ENCODE measurements at places on chromosomes 2 and 18.
A peak's percentile ranks its signal among the peaks of the same experiment; 100 is the strongest.

- no peak for DNase-seq
These were observed 93.3 kb downstream of the RNF144A start for GRCh38 chr2:7010391-7011054.

GRCh38 chr18:41982942-41983660, 28.1 kb downstream of the PIK3C3 start:
- DNase-seq, result no peak

GRCh38 chr2:70496819-70497218, 56.8 kb downstream of the TGFA start:
- no peak for DNase-seq

DNA sequence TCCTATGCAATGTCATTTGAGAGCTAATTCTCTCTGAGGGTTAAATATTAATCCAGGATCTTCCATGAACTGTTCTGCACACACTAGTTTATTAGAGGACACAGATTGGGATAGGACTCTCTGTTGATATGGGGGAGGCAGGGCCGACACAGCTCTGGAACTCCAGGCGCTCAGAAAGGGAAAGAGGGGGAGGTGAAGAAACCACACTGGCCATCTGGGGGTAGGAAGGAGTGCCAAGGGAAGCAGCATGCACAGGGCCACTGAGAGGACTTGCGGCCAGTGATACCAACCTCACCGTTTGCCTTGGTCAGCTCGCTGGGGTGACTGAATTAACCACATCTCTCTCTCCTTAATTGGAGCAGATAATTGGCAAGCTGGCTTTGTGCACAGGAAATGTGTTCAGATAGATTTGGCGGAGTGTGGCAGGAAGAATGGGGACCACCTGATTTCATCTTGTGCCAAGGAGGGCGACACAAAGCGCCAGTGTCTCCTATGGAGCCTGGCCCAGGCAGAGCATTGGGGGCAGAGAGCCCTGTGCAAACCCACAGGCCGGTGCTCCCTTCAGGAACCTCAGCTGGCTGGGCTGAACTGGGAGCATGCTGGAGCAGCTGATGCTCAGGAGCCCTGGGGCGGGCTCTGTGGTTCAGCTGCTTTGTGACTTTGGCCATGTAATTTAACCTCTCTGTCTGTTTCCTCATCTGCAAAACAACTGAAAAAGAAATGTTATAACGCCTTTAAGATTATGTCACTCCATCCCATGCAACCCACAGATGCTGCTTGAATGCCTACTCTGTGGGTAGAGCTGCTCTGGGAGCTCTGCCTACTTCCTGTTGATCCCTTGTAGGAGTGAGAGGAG, 114.7 kb upstream of the STON1 start:
- peak; percentile 92 for DNase-seq

DNA sequence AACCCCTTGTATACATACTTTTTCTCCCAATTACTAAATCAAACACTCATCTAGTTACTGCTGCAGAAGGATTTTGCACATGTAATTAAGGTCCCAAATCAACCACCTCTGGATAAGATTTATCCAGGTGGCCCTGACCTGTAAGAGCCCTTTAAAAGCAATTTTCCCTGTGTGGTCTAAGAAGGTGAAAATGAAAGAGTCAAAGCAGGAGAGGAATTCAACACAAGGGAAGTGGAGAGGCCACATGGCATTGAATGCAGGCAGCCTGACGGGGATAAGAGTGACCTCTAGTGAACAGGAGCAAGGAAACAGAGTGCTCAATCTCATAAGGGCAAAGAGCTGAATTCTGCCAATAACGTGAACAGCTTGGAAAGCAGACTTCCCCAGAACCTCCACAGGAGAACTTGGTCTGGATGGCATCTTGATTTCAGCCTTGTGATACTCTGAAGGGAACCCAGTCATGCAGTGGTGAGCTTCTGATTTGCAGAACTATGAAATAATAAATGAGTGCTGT, 27.2 kb downstream of the PPP3R1 start:
- peak; percentile 27 for DNase-seq

GRCh38 chr2:160278879-160279177, 78.8 kb upstream of the ITGB6 start:
- no peak for DNase-seq

DNA sequence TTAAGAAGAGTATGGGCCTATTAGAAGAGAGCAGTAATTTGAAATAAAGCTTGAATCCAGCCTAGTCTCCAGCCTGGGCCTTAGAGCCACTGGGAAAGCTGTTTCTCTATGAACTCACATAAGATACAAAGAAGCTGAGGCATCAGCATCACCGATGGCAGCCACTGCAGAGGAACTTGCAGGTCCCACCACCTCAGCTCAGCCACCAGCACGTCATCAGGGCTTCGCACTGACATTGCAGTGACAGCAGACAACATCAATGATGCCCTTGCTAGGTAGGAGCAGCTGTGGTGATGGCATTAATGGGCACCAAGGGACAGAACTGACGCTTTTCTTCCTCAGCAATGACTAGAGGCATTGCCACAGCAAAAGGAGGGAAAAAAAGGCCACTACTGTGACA, 67.7 kb upstream of the CDC42EP3 start:
- DNase-seq, result no peak

- no peak for DNase-seq
These were observed 1889.7 kb upstream of the CELF4 start for GRCh38 chr18:39455285-39455684.

GRCh38 chr2:236359426-236360045, 95.3 kb upstream of the ASB18 start:
- DNase-seq, result no peak

DNA sequence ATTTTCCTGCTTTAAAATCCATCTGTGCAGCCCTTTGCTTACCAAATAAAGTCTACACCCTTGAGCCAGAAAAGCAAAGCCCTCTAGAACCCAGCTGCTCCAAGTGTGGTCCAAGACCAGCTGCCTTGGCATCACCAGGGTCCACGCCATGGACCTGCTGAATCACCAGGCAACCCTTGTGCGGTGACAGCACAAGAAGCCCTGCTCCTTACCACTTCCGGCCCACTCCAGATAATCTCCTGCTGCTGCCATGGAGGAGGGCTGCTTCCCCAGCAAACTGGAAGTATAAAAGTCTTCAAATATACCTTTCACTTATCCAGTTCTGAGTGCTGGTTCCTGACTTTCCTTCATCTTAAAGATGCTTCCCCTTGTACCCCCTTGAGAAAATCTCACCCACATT, 106.0 kb upstream of the PKDCC start:
- DNase-seq, result no peak

DNA sequence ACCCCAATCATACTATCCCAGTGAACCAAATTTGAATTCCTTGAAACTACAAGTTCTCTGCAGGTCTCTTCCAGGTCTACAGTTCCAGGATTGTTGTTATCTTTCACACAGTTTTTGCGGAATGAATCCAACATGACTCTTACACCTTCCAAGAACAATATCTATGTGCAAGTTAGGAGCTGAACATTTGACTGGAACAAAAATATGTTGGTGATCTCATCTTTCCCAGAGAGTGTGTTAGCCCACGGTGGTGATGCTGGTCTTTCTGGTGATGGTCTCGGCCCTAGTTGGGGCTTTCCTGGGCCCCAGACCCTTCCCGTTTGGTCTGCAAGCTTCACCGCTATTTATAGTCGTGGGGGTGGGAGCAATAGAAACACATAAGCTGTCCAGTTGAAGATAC, 173.7 kb downstream of the TPGS2 start:
- no peak for DNase-seq

DNA sequence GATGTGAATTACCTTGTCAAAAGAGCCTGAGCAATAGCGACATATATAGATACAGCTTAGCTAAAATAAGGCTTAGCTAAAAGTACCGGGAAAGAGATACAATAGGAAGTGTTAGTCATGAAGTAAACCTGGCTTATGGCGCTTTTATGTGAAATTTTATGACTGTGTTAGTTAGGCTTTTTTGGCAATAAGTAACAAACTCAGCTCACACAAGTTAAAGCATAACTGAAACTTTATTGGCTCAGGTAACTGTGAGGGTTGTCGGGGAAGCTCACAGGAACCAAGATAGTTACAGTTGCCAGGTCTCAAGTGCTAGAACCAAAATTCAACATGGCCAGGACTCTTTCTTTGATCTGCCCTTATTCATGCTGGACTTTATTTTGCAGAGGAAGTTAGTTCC, 925.0 kb upstream of the GYPC start:
- DNase-seq, result no peak

DNA sequence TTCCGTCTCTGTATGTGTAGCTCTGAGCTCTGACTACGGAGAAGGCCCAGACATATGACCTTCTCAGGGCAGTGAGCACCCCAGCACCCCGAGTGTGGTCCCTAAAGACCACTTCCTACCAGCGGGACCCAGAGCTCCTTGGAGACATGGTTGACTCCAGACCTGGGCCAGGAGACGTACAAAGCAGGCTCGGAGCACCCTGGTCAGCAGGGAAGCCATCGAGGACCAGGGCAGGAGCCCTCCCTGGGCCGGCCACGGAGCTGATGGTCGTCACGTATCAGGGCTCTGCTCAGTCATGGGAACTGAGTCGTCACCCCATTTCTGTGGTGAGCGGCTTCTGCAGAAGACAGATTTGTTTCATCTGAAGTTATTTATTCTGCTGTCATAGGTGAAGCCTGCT, 12.8 kb upstream of the NEU4 start:
- no peak for DNase-seq

DNA sequence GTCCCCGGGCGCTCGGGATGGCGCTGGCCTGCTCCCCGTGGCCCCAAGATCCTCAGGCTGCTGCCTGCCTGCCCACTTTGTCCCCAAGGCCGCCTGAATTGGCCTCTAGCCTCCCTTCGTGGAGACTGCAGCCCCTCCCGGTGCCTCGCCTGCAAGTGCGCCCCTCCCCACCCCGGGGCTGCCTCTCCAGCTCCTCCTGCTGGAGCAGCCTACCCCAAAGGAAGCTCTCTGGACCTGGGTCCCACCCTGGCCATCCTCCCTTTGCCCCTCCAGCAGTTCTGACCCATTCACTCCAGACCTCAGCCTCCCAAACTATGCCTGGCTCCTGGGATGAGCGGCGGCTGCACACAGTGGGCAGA, 6.2 kb downstream of the ESPNL start:
- no peak for DNase-seq

- no peak for DNase-seq
These were observed 20.4 kb downstream of the RBM43 start for GRCh38 chr2:151241224-151241623.

DNA sequence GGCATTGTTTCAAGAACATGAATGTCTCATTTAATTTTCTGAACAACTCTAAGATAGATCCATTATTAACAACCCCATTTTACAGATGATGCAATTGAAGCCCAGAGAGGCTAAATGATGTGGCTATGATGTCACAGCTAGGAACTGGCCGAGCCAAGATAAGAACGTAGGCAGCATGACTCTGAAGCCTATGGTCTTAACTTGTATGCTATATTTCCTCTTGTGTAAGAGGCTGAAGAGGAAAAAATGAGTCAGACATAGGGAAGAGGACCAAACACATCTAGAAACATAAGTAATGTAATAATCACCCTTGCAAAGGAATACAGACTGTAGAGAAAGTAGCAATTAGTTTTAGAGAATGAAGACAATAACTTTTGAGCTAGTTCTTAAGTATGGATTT, 416.8 kb downstream of the FIGN start:
- no peak for DNase-seq

GRCh38 chr2:65576861-65577601, 144.6 kb upstream of the SPRED2 start:
- DNase-seq, result no peak

DNA sequence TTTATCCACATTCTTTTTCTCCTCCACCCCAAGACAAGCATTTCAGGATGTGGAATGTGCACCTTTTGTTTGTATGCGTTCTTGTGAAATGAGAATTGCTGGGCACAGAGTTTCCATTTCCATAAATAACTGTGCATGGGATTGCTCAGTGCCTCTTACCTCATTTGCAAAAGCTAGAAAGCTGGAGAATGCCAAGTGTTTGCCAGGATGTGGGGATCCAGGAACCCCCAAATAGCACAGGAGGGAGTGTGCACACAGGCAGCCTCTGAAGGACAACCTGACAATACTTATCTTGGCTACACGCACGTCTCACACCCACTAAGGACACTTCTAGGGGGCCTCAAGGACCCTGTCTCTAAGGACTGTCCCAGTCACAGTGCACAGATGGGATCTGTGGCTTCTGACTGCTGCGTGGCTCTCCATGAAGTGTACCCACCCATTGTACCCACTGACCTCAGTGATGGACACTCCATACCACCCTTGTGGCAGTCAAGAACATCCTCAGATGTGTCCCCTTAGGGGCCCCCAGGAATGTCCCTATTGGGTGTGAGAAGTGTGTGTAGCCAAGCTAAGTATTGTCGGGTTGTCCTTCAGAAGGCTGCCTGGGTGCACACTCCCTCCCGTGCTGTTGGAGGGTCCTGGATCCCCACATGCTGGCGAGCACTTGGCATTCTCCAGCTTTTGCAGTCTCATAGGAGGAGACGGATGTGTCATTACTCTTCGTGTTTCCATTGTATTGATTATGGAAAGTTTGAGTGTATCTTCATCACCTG, 38.4 kb downstream of the CAPN13 start:
- no peak for DNase-seq

DNA sequence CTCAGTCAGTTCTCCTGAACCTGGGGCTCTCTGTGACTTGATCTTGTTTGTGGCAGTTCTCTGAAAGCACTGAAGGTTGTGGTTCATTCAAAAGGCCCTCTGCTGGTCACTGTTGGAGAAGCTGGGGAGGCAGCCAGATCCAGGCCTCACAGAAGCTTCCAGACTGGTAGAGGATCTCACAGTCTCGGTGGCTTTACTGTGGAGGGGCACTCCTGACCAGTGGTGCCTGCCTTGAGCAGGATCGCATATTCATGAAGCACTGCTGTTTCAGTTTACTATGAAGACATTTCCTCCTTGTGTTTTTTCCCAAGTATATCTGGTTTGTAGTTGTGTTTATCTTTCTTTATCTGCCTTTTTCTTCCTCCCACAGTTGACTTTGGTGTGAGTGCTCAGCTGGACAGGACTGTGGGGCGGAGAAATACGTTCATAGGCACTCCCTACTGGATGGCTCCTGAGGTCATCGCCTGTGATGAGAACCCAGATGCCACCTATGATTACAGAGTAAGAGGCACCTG, 133.9 kb downstream of the MAP4K4 start:
- DNase-seq, result peak; percentile 88

GRCh38 chr2:201618744-201619662, 24.3 kb downstream of the TMEM237 start:
- DNase-seq, result peak; percentile 55

- DNase-seq, result peak; percentile 50
These were observed 241.0 kb downstream of the LRP1B start for GRCh38 chr2:141889788-141890187.

DNA sequence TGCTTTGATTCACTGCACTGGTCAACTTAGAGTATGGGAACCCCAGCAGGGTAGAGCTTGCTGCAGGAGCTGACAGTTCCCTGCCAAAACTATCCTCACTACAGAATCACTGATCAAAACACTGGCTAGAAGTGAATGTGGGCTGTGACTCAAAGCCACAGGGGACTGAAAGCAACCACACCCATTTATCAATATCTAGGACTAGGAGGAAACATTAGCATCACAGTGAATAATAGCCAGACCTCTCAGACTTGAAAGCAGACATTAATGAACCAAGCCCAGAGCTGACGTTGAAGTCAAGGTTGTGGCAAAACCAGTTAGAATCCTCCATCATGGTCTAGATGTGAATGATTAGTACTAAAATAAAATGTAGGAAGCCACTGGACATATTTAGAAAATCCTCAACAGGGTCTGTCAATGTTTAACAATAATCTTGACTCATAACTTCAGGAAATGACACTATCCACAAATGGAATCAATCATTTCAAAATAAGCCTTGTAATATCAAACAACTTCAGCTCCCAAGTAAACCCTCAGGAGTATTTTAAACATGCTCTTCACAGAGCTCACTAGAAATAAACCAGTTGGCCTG, 131.4 kb downstream of the CDH20 start:
- no peak for DNase-seq

GRCh38 chr2:39114771-39115170, 6.1 kb downstream of the SOS1 start:
- no peak for DNase-seq

All from globus pallidus (tissue), 1 donor.